ENCODE measurements at places on chromosomes 2 and 18. TPM values are rescaled to one million over a fixed set of nuclear protein-coding genes. Genes with fewer than 3 reads are reported as not detected.

Gene CPO
- total RNA-seq, result not detected

Gene REG3A
- 3.2 TPM for total RNA-seq

Gene ASXL3
- 3.5 TPM for total RNA-seq

Gene CABYR
- 2.3 TPM for total RNA-seq

Gene PLGLB1
- 6.2 TPM for total RNA-seq

GRCh38 chr2:2114707-2115245, 216.3 kb downstream of the MYT1L start:
- no peaks in the 10 kb centered on the region for H3K36me3 ChIP-seq
- H3K27me3 ChIP-seq, result no peaks in the 10 kb centered on the region
- H3K4me1 ChIP-seq, result peaks cover 5% of the 10 kb centered on the region
- H3K27ac ChIP-seq, result no peak overlapping the region
- H3K4me3 ChIP-seq, result no peak overlapping the region
- no peak for DNase-seq

DNA sequence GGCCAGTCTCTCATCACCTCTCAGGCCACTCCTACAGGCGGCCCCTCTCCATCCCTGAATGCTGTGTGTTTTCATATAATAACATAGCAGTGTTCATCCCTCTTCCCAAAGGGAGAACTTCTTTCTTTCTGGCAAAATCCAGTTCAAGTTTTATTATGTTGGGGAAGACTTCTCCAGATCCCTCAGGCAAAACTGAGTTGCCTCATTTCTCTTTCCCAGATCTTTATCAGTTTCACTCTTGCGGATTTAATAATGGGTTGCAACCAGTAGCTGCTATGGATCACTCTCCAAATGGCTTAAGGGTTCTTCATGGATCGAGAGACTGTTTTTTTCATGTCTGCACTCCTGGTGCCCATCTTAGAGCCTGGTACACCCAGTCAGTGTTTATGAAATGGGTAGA, 129.9 kb downstream of the FHOD3 start:
- peaks cover 5% of the 10 kb centered on the region for H3K27me3 ChIP-seq
- H3K4me1 ChIP-seq, result no peaks in the 10 kb centered on the region
- no peaks in the 10 kb centered on the region for H3K36me3 ChIP-seq
- no peak for DNase-seq
- no peak overlapping the region for H3K27ac ChIP-seq

DNA sequence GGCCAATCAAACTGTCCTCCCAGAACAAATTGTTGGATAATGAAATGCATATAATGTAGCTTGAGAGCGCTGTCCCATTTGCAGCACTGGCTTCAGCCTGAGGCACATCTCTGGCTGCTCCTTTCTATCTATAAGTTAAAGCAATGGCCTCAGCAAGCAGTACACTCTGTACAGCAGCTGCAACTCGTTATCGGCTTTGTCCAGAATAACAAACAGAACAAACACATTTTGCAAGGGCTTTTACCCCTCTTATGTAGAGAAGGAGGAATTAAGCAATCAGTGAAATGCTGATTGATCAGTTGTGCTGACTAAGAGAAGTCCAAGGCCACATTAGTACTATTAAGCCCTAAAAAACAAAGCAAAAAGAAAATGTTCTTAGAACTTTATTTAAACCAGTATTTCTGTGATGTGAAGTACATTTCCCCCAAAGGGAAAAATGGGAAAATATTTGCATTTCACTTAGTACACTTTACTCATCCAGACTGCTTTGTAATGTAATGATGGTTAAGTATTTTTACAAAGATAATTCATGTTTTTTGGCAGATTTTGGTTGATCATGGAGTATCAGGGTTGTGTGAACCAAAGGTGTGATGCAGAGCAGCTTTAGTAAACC, 15.0 kb upstream of the CPS1 start:
- no peaks in the 10 kb centered on the region for H3K27me3 ChIP-seq
- DNase-seq, result no peak
- no peak overlapping the region for H3K4me3 ChIP-seq
- H3K36me3 ChIP-seq, result no peaks in the 10 kb centered on the region

DNA sequence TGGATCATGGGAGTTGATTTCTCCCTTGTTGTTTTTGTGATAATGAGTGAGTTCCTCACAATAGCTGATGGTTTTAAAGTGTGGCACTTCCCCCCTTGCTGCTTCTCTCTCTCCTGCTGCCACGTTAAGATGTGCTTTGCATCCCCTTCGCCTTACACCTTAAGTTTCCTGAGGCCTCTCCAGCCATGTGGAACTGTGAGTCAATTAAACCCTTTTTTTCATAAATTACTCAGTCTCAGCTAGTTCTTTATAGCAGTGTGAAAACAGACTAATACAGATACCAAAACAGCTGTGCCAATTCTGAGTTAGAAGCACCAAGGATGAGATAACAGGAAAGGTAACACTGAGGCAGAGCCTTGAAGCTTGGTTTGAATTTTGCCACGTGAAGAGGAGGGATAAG, 44.7 kb downstream of the ITSN2 start:
- no peaks in the 10 kb centered on the region for H3K27me3 ChIP-seq
- H3K27ac ChIP-seq, result no peak overlapping the region
- DNase-seq, result no peak
- peaks cover 53% of the 10 kb centered on the region for H3K36me3 ChIP-seq
- H3K4me3 ChIP-seq, result no peak overlapping the region

DNA sequence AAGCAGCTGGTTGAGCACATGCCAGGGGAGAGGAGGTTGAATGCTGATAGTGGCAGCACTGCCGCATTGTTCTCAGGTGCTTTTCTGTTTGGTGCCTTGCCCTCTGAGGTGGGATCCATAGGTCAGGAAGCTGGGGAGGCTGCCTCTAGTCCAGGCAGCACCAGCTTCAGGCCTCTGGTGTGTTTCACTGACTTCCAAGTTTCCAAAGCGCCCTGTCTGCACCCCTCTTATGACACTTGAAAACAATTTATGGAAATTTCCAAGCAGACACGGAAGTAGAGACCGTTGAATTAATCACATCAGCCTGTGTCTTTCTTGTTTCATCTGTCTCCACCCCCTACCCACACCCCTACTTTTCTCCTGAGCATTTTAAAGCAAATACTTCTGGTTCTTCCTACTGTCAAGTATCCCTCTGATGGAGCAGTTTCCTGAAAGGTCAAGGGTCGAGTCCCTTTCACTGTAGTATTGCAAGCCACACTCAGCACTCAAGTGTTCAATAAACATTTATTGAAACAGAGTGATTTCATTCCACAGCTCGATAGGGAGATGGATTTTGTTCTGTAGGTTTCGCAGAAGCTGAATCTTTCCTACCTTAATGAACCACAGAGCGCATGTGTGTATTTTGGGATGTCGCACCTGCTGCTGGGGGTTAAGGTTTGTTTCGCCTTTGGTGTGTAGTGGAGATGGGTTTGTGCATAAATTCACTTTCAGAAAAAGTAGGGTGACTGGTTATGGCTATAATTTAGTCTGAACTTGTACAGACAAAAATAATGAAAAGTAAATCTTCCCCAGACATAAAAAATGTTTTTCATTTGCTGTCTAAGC, 21.4 kb downstream of the DGKD start:
- H3K27me3 ChIP-seq, result no peaks in the 10 kb centered on the region
- peaks cover 19% of the 10 kb centered on the region for H3K4me1 ChIP-seq
- H3K27ac ChIP-seq, result no peak overlapping the region
- no peak for DNase-seq
- peaks cover 61% of the 10 kb centered on the region for H3K36me3 ChIP-seq

GRCh38 chr2:151067658-151068369, 193.8 kb downstream of the RBM43 start:
- DNase-seq, result no peak
- no peak overlapping the region for H3K27ac ChIP-seq
- H3K27me3 ChIP-seq, result no peaks in the 10 kb centered on the region
- H3K4me1 ChIP-seq, result no peaks in the 10 kb centered on the region

All from spleen (tissue), 13 donors.